Transverse colon (tissue), 4 donors: ENCODE measurements at places on chromosomes 13 and 19.
A peak's percentile ranks its signal among the peaks of the same experiment; 100 is the strongest.

DNA sequence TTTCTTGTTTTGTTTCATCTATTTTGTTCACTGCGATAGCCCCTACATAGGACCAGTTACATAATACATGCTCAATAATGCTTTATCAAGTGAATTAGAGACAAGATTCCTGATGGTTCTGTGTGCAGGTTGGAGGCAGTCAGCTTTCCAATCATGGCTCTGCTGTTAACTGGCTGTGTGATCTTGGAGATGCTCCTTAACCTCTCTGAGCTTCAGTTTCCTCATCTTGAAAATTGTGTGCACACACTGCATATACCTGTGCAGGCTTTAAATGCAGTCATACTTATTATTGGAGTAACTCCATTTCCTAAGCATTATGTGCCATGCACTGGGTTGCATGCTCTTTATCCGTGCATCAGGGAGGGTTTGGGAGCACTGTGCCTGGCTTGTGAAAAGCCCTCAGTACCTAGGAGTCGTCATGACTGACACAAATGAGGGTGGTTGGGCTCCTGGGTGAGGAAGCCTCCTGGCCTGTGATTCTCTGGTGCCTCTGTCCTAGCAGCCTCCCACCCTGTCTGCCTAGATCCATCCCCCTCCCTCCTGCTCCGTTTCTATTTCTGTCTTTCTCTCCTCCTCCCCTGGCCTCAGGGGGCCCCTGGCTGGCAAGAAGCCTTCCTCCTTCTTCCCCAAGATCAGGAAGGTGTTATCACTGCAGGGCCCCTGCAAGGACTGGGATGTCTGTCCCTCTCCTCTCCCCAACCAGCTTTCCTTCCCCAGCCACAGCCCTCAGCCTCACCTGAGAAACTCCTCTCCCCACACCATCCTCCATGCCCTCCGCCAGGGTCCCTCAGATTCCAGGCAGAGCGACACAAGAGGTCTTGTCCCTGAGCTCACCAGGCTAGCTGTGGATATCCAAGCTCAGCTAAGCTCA lies 8.7 kb downstream of the IFNL1 start:
- DNase-seq, result no peak

- DNase-seq, result no peak
Measured at GRCh38 chr13:90565985-90566713, 781.3 kb upstream of the MIR17HG start.

- DNase-seq, result no peak
Measured at GRCh38 chr19:18698321-18699167, 15.1 kb downstream of the CRTC1 start.

DNA sequence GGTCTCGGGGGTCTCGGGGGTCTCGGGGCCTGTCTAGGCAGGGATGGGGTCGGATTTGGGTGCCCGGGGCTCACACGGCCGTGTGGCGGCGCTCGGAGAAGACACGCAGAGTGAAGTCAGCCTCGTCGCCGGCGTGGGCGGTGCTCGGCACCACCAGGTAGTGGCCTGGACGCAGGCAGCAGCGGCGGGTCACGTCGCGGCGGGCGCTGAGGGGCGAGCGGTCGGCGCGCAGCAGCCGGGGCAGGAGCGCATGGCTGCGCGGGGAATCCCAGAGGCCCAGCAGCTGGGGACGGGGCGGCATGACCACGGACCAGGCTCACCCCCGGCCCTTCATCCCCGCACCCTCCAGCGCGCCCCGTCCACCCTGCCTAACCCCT lies 8.2 kb downstream of the CAPN12 start:
- DNase-seq, result peak; percentile 69

GRCh38 chr19:45693106-45693788 lies 781 bp downstream of the QPCTL start:
- DNase-seq, result peak; percentile 89

GRCh38 chr13:57123681-57124080 lies 17.0 kb upstream of the PRR20A start:
- no peak for DNase-seq

DNA sequence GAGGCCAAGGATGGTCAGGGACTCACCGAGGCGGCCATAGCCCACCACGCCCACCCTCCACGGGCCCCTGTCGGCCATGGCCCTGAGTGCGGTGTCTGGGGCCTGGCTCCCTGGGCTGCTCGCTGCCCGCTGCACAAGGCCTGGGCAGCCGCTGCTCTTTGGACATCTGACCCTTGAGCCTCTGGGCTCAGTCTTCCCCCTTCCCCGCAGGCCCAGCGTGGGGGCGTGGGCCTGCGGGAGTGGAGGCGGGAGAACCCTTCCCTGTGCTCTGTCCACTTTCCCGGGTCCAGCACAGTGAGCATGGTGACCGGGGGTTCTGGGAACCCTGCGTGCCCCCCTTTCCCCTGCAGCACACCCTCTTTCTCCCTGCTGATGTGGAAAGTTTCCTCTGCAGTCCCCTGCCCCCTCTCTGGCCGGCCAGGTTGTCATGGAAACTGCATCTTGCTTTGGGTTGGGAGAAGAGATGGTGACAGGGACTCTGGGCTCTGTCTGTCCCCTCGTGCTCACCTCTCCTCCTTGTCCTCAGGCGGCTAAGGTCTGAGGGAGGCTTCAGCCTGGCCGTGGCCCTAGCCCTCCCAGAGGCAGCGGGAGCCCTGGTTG lies at the start of gene ASPDH:
ASPDH (minus strand) TSS at position 168 of the 600 bp plus-strand sequence; CDS start at position 78, 90 bp downstream.
- DNase-seq, result no peak

GRCh38 chr19:19619181-19619848 lies 828 bp upstream of the PBX4 start:
- DNase-seq, result no peak

DNA sequence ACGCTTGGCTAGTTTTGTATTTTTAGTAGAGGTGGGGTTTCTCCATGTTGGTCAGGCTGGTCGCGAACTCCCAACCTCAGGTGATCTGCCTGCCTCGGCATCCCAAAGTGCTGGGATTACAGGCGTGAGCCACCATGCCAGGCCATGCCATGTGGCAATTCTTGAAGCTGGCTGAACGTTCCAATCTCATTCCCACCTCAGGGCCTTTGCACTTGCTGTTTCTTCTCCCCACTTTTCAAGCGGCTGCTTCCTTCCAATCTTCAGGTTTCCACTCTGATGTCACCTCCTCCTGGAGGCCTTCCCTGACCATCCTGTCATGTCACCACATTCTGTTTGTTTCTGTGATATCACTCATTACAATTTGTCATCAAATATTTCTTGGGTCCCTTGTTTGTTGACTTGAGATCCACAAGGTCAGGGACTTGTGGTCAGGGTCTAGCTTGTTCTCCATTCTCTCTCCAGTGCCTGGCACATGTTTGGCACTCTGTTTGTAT lies 4.2 kb downstream of the EPOR start:
- DNase-seq, result no peak

GRCh38 chr13:24307211-24308067 lies 1.9 kb upstream of the C1QTNF9 start:
- DNase-seq, result peak; percentile 33

- DNase-seq, result no peak
Measured at GRCh38 chr13:22194106-22194805, 523.4 kb downstream of the FGF9 start.

DNA sequence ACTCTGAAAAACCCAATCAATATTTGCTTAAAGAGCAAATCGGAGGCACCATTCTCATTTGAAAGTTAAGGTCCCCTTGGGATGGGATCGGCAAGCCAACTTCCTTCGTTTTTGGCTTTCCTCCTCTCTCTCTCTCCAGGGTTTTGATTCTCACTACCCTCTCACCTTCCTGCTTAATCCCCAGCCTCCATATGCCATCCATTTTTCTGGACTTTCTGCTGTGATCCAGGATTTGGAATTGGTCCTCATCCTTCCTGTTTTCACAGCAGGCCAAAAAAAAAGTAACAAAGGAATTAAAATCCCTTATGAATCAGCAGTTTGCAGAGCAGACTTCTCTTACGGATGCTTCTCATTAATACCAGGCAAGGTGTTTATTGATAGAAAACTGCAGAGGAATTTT lies 283.1 kb upstream of the TMTC4 start:
- no peak for DNase-seq

DNA sequence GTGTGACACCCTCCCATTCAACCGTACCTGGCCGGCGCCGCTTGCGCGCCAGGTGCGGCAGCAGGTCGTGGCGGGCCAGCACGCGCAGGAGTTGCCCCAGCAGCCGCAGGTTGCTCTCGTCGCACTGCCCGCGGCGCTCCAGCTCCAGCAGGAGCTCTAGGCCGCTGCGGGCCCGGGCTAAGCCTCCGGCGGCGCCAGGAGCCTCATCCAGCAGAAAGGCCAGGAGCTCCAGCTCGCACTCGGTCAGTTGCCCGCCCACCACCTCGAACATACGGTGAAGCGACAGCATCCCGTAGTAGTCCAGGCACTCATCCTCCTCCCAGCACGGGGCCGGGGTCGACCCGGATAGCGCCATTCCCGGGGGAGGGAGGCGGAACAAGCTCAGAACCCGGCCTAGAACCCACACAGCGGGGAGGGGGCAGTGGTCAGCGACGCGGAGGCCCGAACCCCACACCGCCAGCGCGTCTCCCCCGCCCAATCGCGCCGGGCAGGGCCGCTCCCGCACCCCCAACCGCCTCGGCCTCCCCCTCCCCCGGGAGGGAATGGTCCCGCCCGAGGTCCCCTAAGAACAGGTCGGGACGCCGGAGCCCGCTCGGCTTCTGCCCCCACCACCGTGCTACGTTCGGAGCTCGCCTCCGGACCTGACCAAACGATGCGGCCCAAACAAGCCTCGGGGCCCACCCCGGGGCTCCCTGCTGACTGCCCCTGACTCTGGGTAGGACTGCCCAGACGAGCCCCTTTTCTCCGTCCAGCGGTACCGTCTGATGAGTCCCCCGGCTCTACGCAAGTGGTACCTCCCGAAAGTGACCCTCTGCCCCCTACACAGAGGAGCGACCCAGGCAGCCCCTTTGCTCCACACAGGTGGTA lies 591 bp downstream of the DEDD2 start:
- DNase-seq, result peak; percentile 51

GRCh38 chr13:33228648-33229445 lies 56.7 kb downstream of the STARD13 start:
- no peak for DNase-seq

DNA sequence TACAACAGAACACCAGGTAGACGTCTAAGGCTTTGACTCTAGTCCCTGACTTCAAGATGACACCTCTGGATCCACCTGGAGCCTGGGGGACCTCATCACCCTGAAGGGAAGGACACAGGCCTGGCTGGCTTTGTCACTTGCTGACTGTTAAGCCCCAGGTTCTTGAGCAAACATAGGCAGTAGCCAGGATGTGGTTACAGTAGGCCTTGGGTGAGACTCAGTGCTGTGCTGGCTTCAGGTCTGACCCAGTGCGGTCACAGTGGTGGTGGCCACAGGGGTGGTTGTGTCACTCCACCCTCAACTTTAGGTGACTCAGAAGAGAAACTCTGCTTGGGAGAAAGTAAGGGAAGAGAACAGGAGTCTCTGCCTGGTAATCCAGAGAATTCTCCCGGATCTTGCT lies 497.8 kb downstream of the UQCRFS1 start:
- no peak for DNase-seq
